Thyroid gland (tissue), 4 donors: ENCODE measurements at places on chromosomes 2 and 18. TPM values are rescaled to one million over a fixed set of nuclear protein-coding genes. Genes with fewer than 3 reads are reported as not detected.

The KCNS3 gene
- total RNA-seq, result 25.1 TPM

The SH3YL1 gene
- 93.4 TPM for total RNA-seq

The ANKRD30BL gene
- total RNA-seq, result 0.67 TPM

The MYO3B gene
- total RNA-seq, result 6.0 TPM

The RAB6D gene
- total RNA-seq, result not detected

The USP37 gene
- total RNA-seq, result 10.6 TPM

The RASGRP3 gene
- 46.9 TPM for total RNA-seq

The INO80D gene
- total RNA-seq, result 26.5 TPM

The B3GNT7 gene
- 8.7 TPM for total RNA-seq

The CDKL4 gene
- 1.1 TPM for total RNA-seq

The RNF144A gene
- total RNA-seq, result 12.0 TPM

The CTAGE1 gene
- total RNA-seq, result not detected

The PSMA8 gene
- 0.40 TPM for total RNA-seq

The FBLN7 gene
- total RNA-seq, result 33.6 TPM

The DPP4 gene
- 12.7 TPM for total RNA-seq

The BMP10 gene
- not detected for total RNA-seq

The FBXO15 gene
- total RNA-seq, result 0.54 TPM

The IL36RN gene
- total RNA-seq, result not detected

The RTP5 gene
- not detected for total RNA-seq

The ADD2 gene
- 1.9 TPM for total RNA-seq

The THSD7B gene
- 0.94 TPM for total RNA-seq

The STAM2 gene
- total RNA-seq, result 70.6 TPM

The GREB1L gene
- total RNA-seq, result 34.8 TPM

The SCYGR4 gene
- not detected for total RNA-seq

The GYPC gene
- total RNA-seq, result 50.8 TPM

The AUP1 gene
- 168 TPM for total RNA-seq

The SLC8A1 gene
- 5.1 TPM for total RNA-seq

The LYPD1 gene
- total RNA-seq, result 0.93 TPM

The MRPL33 gene
- total RNA-seq, result 70.2 TPM

The CCDC178 gene
- total RNA-seq, result not detected

The CYP27C1 gene
- total RNA-seq, result not detected

The CYP1B1 gene
- 10.4 TPM for total RNA-seq

The SDC1 gene
- total RNA-seq, result 28.0 TPM

The C2orf66 gene
- total RNA-seq, result not detected

The NDC80 gene
- 1.4 TPM for total RNA-seq

The PLEKHH2 gene
- 15.3 TPM for total RNA-seq

The CCDC85A gene
- 36.4 TPM for total RNA-seq

The WNT10A gene
- not detected for total RNA-seq

The HOXD3 gene
- total RNA-seq, result 0.75 TPM

The PKDCC gene
- total RNA-seq, result 8.4 TPM

The AGXT gene
- not detected for total RNA-seq

The SPHKAP gene
- total RNA-seq, result not detected

The TRAF3IP1 gene
- total RNA-seq, result 23.1 TPM

The OTOF gene
- total RNA-seq, result not detected

The TDRD15 gene
- not detected for total RNA-seq

The SOX11 gene
- not detected for total RNA-seq

The ZEB2 gene
- 52.1 TPM for total RNA-seq

The FSHR gene
- not detected for total RNA-seq

The HRH4 gene
- not detected for total RNA-seq
